Calu3 (cell line): ENCODE measurements at places on chromosomes 12 and 14. TPM values are rescaled to one million over a fixed set of nuclear protein-coding genes. Genes with fewer than 3 reads are reported as not detected.

DNA sequence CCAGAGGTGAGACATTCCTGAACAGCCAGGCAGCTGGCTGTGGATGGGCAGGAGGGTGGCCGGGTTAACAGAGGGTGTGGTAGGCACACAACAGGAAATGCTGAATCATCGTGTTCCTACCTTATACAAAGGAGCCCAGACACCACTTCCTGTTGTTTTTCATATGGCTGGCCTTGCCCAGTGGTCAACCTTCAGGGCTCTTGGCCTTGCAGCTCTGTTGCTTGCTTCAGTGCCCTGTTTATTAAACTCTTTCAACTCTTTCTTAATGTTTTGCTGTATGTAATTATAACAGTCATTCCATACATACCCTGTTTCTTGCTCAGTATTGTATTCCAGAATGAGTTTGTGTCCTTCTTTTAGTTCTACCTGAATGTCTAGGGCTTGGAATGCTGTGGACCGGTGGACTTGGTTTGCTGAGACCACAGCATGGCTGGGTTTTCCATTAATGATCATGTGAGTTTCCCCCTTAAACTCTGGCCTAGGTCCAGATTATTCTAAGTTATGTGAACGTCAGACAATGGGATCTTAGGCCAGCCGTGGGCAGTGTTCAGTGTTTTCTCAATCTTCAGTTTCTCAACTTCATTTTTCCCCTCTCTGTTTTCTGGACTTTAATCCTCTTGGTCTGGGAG, 11.9 kb downstream of the CFAP54 start:
- peak; percentile 59 for DNase-seq
- H3K27ac ChIP-seq = peak overlapping the region; percentile 89
- H3K36me3 ChIP-seq = no peaks in the 10 kb centered on the region

- H3K27ac ChIP-seq = no peak overlapping the region
- no peak overlapping the region for H3K4me3 ChIP-seq
- peaks cover 67% of the 10 kb centered on the region for H3K27me3 ChIP-seq
- H3K4me1 ChIP-seq = no peaks in the 10 kb centered on the region
Observed at GRCh38 chr12:5770727-5771126, 174.3 kb downstream of the ANO2 start.

GRCh38 chr12:94916663-94917062, 86.8 kb downstream of the NDUFA12 start:
- no peaks in the 10 kb centered on the region for H3K27me3 ChIP-seq
- no peak overlapping the region for H3K27ac ChIP-seq
- H3K36me3 ChIP-seq = no peaks in the 10 kb centered on the region

GRCh38 chr12:70733385-70733784, 96.2 kb upstream of the PTPRB start:
- no peak overlapping the region for H3K4me3 ChIP-seq
- H3K27me3 ChIP-seq = no peaks in the 10 kb centered on the region
- H3K4me1 ChIP-seq = peaks cover 10% of the 10 kb centered on the region
- H3K36me3 ChIP-seq = peaks cover 32% of the 10 kb centered on the region

DNA sequence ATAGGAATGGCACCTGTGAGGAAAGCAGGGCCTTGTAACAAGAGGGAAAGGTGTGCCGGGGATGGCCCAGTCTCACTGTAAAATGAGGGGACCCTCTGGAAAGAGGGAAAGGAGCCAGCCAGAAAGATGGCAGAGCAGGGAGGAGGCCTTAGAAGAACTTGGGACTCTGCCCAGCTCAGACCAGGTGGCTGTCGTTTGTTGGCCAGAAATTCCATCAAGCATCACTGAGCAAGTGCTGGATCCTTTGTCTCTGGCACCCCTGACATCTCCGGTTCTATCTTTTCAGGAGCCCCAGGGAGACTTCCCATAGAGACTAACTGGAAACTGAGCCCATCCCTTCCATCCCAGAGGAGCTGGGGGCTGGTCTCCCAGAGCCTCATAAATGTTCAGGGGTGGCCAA, 43.3 kb downstream of the DEGS2 start:
- no peaks in the 10 kb centered on the region for H3K4me1 ChIP-seq
- H3K27me3 ChIP-seq = no peaks in the 10 kb centered on the region
- no peak overlapping the region for H3K4me3 ChIP-seq
- H3K27ac ChIP-seq = no peak overlapping the region
- DNase-seq = no peak

DNA sequence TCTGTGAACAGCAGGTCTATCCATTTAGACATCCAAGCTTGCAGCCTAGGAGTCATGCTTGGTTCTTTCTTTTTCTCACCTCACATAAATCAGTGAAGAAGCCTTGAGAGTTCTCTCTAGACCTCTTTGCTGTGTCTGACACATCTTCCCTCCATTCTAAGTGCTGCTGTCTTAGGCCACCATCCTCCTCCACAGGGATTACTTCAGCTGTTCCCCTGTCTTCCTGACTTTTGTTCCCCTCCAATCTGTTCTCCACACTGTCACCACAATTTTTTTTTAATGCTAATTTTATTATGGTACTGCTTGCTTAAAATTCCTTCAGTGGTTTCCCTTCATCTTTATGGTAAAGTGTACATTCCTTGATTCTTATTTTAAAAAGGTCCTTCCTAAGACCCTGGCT, 71.8 kb downstream of the DERA start:
- H3K27ac ChIP-seq = no peak overlapping the region
- H3K36me3 ChIP-seq = no peaks in the 10 kb centered on the region
- no peaks in the 10 kb centered on the region for H3K27me3 ChIP-seq
- H3K4me1 ChIP-seq = peaks cover 26% of the 10 kb centered on the region
- H3K4me3 ChIP-seq = no peak overlapping the region
- DNase-seq = no peak

- peaks cover 22% of the 10 kb centered on the region for H3K4me1 ChIP-seq
- no peak overlapping the region for H3K27ac ChIP-seq
- no peak overlapping the region for H3K4me3 ChIP-seq
- H3K36me3 ChIP-seq = no peaks in the 10 kb centered on the region
Observed at GRCh38 chr12:66779466-66779865, 100.6 kb upstream of the GRIP1 start.

- no peak overlapping the region for H3K27ac ChIP-seq
- H3K4me1 ChIP-seq = no peaks in the 10 kb centered on the region
- H3K36me3 ChIP-seq = no peaks in the 10 kb centered on the region
- H3K27me3 ChIP-seq = no peaks in the 10 kb centered on the region
Observed at GRCh38 chr12:116093915-116094314, 183.6 kb downstream of the MED13L start.

DNA sequence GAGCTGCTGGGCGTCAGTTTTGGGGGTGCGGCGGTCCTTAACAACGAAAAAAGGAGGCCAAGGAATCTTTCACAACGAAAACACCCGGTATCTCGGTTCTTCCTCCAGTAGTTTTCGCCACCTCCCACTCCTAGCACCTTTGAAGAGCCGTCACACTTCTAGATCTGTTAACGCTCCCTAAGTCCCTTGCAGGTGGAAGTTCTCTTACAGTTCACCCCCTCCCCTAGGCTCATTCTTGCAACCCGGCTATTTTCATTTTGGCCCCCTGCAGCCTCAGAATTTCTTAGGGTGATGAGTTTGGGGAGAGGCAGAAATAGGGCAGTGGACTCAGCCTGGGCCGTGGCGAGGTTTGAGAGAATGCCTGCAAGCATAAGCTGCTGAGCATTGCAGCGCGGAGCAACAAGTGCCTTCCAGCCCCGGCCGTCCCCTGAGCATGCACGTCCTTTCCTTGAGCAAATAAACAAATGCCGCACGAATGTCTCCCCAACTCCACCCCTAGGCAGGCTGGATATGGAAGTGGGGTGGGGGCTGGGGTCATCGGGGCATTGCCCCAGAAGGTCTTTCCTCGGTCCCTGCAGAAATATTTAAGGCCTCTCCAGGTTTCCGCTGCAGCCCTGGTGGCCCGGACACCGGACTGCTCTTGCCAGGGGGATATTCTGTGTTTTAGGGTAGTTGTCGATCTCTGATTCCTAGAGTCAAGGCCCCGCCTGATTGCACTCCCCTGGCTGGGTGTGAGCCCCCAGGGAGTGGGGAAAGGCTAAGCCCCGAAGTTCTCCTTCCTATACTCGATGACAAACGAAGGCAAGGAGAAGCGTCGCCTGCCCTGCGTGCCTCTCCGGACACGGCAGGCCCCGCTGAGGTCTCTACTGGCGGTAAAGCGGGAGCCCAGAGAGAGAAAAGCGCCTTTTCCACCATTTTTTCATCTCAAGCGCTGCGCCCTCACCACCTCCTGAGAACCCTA, 1.6 kb downstream of the RFX4 start:
- H3K27me3 ChIP-seq = peaks cover 100% of the 10 kb centered on the region
- H3K4me1 ChIP-seq = peaks cover 26% of the 10 kb centered on the region
- peak overlapping the region; percentile 72 for H3K4me3 ChIP-seq
- no peak overlapping the region for H3K27ac ChIP-seq
- peak; percentile 26 for DNase-seq

GRCh38 chr12:32230613-32230993, 124.0 kb downstream of the BICD1 start:
- peaks cover 5% of the 10 kb centered on the region for H3K36me3 ChIP-seq
- H3K27me3 ChIP-seq = no peaks in the 10 kb centered on the region
- H3K4me1 ChIP-seq = no peaks in the 10 kb centered on the region
- DNase-seq = no peak
- H3K27ac ChIP-seq = no peak overlapping the region

- peaks cover 44% of the 10 kb centered on the region for H3K4me1 ChIP-seq
- peak overlapping the region; percentile 85 for H3K4me3 ChIP-seq
- H3K36me3 ChIP-seq = peaks cover 98% of the 10 kb centered on the region
- peak; percentile 6 for DNase-seq
- H3K27me3 ChIP-seq = no peaks in the 10 kb centered on the region
Observed at GRCh38 chr12:52238207-52238840, 5.3 kb downstream of the KRT7 start.

DNA sequence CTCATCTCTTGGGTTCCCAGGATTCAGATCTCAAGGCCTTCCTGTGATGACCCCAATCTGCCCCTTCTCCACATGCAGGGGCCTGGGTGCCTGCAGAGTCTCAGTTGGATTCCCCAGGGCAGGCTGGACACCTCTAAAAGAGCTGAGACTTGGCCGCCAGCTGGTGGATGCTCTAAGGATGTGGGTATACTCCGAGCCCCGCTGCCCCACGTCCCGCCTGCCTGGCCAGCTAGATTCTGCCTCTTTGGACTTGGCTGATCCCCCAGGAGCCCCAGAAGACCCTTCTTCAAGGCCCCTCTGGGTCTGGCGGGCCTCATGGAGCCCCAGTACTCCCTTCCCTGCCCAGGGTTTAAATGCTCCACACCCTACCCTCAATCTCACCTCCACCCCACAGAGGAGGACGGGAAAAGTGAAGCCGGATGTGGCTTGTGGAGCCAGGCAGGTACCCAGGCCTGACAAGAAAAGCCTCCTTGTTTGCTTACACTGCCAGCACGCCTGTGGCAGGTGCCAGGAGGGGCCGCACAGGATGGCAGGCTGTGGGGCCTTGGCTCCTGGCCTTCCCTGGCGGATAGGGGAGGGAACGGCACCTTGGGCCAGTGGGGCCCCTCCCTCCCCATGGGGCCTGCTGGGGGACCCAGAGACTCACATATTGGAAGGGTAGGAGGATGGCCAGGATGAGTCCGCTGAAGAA, 15.1 kb downstream of the FAIM2 start:
- DNase-seq = peak; percentile 51
- peaks cover 9% of the 10 kb centered on the region for H3K4me1 ChIP-seq
- no peaks in the 10 kb centered on the region for H3K36me3 ChIP-seq
- H3K4me3 ChIP-seq = no peak overlapping the region
- no peak overlapping the region for H3K27ac ChIP-seq
- H3K27me3 ChIP-seq = peaks cover 24% of the 10 kb centered on the region

DNA sequence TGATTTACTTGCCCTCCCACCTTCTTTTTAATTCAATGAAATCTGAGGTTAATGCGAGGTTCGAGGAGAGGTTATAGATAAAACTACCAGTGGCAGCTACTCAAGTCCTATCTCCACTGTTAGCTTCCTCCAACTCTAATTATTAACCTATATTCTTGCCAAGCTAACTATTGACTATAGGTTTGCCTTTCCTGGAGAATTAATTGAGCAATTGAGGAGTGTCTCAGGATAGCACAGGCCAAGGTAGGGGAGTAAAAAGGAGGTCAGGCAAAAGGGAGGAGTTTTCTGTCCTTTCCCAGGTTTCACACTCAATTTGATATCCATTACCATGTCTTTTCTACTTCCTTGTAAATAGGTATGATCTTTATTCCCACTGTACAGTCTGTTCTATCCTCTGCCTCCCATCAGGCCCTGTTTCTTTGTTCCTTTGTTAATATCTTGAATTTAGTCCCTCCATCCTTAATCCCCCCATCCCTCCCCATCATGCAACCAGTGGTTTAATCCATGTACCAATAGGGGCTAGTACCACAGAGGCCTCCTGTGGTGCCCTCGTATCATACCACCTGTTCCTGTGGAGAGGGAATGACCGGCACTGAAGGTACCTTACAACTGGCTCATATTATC, 3.7 kb upstream of the SUOX start:
- peaks cover 26% of the 10 kb centered on the region for H3K4me1 ChIP-seq
- no peak overlapping the region for H3K4me3 ChIP-seq
- peaks cover 75% of the 10 kb centered on the region for H3K36me3 ChIP-seq

DNA sequence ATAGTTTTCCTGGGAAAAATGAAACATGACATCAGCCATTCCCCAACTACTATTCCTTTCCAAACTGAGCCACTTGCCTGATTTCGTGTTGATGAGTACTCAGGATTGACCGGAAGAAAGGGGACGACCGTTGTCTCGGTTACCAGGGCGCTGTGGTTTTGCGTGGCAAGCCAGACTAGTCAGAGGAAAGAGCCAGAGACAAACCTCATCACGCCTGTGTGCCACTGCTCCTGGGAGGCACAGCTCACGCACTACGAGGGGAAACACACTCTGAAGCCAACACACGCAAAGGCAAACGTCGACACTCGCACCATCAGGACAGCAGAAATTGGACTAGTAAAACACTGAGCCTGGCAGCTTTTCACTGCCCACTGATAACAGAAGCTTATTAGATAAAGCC, 35.0 kb downstream of the GIT2 start:
- no peak overlapping the region for H3K27ac ChIP-seq
- no peaks in the 10 kb centered on the region for H3K4me1 ChIP-seq
- no peak for DNase-seq
- H3K27me3 ChIP-seq = no peaks in the 10 kb centered on the region
- no peak overlapping the region for H3K4me3 ChIP-seq

DNA sequence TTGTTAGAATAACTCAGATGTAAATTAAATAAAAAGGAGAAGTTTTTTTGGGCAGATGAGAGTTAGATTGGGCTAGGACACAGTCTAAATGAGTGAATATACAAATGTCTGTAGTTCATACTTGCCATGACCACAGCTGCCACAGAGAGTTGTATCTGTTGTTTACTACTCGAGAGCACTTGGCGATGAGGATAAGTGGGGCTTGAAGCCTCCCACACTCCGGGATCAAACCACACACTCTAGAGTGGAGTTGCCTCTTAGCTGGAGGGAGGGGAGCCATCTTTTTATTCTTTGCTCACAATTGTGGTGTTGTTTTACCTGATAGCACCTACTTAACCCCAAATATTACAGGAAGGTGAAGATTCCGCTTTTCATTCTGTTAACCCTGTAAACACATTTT, 27.5 kb downstream of the BEST3 start:
- no peaks in the 10 kb centered on the region for H3K4me1 ChIP-seq
- no peak for DNase-seq
- H3K27ac ChIP-seq = no peak overlapping the region
- no peaks in the 10 kb centered on the region for H3K27me3 ChIP-seq

GRCh38 chr14:105588236-105588860, 62.0 kb downstream of the TMEM121 start:
- no peak overlapping the region for H3K4me3 ChIP-seq
- no peak overlapping the region for H3K27ac ChIP-seq
- no peaks in the 10 kb centered on the region for H3K4me1 ChIP-seq
- no peak for DNase-seq
- H3K36me3 ChIP-seq = no peaks in the 10 kb centered on the region
- H3K27me3 ChIP-seq = peaks cover 16% of the 10 kb centered on the region

HOXC12 gene
- not detected in 2 replicates for total RNA-seq

AQP6 gene
- total RNA-seq = 0.86 and 0.94 TPM in 2 replicates

KCNJ8 gene
- total RNA-seq = not detected in 2 replicates

LGMN gene
- total RNA-seq = 64.9 and 84.6 TPM in 2 replicates

TDRD9 gene
- not detected in 2 replicates for total RNA-seq

GPRC5A gene
- 742 and 748 TPM in 2 replicates for total RNA-seq

KLHDC1 gene
- 0.49 and 0.99 TPM in 2 replicates for total RNA-seq

GPX2 gene
- 188 and 260 TPM in 2 replicates for total RNA-seq
